ENCODE measurements at places on chromosomes 3 and 15.
A peak's percentile ranks its signal among the peaks of the same experiment; 100 is the strongest.

DNA sequence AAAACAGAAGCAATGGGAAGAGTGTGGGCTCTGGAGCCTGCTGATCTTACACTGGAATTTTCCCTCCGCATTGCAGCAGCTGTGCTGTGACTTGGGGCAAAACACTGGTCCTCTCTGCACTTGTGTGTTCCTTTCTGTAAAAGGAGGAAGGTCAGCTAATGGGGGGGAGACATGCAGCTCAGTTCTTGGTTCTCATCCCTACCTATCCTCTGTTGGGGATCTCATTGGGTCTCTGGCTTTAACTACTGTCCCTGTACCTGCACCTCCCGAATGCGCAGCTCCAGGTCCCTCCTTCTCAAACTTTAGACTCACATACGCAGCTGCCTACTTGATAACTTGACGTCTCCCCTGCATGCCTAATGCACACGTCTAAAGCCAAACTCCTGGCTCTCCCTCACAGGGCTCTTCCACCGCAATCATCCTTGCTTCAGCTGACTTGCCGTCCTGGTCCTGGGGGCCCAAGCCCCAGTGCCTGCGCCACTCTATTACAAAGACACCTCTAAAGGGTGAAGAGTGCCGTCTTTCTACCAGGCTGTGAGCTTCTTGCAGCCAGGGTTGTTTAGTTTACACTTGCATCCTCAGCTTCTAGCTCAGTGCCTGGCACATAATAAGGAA is 5.9 kb upstream of the TMEM44 start:
- no peak for DNase-seq

- no peak for DNase-seq
These were observed 84.1 kb downstream of the ST6GAL1 start for GRCh38 chr3:187014417-187014864.

DNA sequence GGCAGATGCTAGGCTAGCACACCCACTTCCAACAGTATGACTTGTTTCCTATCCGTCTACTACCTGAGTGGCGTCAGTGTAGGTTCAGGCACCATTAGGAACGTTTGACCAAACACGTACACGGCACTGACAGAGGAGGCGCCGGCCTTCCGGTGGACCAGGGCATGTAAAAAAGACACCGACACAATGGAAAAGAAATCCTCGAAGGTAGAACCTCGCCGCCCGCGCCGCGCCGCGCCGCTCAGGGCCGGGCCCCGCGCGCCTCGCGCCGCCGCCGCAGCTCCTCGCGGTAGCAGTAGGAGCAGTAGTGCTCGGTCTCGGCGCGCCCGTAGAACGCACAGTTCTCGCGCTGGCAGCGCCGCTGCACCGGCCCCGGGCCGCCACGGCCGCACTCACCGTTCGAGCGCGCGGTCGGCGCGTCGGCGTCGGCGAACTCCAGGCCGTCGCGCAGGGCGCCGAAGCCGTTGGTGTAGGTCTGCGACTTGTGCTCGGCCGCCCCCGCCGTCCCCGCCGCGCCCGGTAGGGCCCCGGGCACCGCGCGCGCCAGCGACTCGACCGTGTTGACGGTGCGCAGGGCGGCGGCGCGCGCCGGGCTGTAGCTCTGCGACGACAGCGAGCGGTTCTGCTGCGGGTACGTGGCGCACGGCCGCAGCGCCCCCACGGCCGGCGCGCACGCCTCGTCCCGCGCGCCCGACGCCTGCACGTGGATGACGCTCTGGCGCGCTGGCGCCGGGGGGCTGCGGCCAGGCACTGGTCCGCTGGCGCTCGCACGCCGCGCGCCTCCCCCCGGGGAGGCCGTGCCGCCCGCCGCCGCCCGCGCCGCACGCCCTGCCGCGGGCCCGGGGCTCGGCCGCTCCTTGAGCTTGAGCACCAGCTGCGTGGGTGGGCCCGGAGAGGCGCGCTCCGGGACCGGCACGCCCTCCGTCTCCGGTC is 156.7 kb downstream of the KLF13 start:
- DNase-seq = no peak

- DNase-seq = no peak
These were observed 209.3 kb upstream of the UMPS start for GRCh38 chr3:124520970-124521369.

DNA sequence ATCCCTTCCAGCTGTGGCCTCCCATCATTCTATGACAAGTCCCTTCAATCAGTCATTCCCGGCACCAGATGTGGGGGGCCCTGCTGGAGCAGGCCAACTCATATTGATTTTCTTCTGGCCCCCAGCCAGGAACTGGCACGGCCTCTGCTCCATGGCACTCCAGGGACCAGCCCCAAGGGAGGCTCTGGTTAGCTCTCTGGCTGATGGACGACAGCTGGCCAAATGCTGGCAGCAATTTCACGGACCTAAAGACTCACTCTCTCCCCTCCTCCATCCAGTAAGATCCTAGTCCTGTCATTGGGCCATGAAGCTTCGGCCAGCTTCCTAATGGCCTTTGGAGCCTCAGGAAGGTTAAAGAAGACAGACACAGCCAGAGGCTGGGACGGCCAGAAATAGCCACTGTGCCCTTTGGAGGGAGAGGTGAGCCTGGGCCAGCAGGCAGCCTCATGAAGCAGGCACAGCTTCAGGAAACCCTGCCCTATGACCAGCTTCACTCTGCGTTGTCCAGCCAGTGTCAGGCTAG is 131.0 kb downstream of the MEX3B start:
- peak; percentile 97 for DNase-seq

GRCh38 chr15:23912191-23912590 is 225.1 kb upstream of the NDN start:
- DNase-seq = peak; percentile 17

GRCh38 chr3:123070510-123070909 is 3.7 kb downstream of the PDIA5 start:
- no peak for DNase-seq

- no peak for DNase-seq
These were observed 126.7 kb upstream of the NSMCE3 start for GRCh38 chr15:29396176-29396811.

DNA sequence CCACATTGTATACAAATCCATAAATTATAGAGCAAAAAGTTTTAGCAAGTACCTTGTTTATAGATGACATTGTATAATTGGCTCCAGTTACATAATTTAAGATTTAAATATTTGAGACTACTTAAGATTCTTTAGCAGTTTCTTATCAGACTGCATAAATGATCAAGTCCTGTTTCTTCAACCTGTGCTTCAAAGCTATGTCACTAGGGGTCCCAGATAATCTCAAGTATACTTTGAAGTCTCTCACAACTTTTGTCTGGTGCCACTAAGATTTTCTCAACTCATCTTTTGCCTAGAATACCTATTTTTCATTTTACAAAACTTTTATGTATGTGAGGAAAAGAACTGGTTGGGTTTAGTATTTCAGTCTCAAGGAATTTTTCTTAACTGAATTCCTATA is 205.5 kb downstream of the STAG1 start:
- no peak for DNase-seq

- peak; percentile 37 for DNase-seq
These were observed 3.0 kb downstream of the PPM1L start for GRCh38 chr3:160758929-160759577.

- DNase-seq = no peak
These were observed 153.7 kb upstream of the ABI3BP start for GRCh38 chr3:101146946-101147345.

GRCh38 chr3:127730171-127730570 is 57.4 kb downstream of the ABTB1 start:
- no peak for DNase-seq

DNA sequence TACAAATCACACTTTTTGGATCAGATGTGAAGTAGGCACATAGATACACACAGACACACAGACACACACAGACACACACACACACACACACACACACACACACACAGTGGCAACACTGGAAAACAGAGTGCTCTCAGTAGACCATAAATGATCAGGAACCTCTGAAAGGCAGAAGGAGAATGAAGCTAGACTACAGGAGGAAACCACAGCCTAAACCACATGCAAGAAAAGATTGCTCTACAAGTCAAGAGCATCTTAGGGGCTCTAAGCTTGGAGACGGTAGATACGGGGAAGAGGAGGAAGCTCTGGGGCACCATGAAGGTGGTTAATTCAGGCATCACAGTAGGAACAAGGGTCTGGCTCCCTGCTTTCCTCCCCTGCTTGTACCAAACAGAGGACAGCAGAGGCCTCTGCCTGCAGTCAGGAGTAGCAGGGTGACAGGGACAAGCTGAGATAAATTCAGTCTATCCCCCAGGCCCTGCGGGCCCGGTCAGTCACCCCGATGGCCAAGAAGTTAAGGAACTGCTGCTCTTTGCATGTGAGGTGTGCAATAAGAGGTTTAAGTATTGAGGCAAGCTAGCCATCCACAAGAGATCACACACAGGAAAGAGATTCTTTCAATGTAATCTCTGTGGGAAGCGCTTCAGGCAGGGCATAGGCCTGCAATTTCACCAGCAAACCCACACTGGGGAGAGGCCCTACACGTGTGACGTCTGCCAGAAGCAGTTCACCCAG is 23.5 kb upstream of the ARPIN start:
- DNase-seq = no peak

DNA sequence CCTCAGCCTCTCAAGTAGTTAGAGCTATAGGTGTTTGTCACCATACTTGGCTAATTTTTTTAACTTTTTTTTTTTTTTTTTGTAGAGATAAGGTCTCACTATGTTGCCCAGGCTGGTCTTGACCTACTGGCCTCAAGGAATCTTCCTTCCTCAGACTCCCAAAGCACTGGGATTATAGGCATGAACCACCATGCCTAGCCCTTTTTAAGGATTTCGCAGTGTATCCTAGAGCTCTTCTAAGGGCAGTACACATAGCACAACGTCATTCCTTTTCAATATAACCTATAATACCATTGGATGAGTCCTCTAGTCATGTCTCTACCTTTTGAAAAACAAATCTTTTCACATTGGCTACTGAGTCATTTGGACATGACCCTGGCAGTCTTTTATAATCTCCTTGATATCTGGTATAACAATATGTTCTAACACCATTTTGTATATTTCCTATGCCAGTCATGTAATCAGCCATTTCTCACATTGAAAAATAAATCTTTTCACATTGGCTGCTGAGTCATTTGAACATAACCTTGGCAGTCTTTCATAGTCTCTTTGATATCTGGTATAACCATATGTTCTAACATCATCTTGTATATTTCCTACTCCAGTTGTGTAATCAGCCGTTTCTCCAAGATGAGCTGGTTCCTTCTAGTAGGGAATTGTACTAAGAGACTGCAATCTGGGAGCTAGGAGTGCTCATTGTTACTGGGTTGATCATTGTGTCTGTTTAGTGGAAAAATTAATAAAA is 944.7 kb downstream of the MCTP2 start:
- DNase-seq = no peak

GRCh38 chr3:149368201-149368673 is 9.2 kb downstream of the TM4SF1 start:
- no peak for DNase-seq

DNA sequence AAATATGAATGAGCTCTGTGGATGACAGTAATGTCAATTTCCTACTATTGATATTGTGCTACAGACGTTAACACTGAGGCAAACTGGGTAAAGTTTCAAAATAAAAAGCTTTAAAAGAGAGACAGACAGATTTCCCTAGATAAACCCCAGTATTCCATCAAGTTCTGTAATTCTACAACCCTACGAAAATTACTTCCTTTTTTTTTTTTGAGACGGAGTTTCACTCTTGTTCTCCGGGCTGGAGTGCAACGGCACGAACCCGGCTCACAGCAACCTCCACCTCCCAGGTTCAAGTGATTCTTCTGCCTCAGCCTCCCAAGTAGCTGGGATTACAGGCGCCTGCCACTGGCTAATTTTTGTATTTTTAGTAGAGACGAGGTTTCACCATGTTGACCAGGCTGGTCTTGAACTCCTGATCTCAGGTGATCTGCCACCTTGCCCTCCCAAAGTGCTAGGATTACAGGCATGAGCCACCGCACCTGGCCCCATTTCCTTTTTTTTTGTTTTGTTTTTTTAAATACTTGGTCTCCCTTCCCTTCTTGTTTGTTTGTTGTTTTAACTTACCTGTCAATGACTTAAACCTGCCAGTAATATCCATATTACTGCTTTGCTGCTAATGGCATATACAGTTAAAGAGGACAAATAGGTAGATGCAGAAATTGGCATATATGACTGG is 57.2 kb downstream of the CBLB start:
- DNase-seq = no peak

DNA sequence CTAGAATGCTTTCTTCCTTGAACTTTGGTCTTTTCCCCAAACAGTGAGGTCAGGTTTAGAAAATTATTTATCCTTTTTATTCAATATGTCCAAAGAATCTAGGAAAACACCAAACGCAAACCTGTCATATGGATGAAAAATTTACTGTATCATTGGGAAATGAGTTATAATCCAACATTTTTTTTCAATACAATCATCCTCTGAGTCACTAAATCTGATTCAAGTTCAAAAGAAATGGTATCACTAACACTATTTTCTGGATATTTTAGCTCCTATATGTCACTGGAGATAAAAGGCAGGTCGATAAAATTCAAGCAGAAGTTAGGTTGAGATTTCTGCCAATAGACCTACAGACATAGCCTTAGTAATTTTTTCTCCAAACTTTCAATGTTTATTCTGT is 591.6 kb upstream of the AGTR1 start:
- DNase-seq = no peak

GRCh38 chr3:81876826-81877225 is 115.4 kb upstream of the GBE1 start:
- no peak for DNase-seq

- no peak for DNase-seq
These were observed 498 bp downstream of the PDE12 start for GRCh38 chr3:57556459-57557084.

GRCh38 chr15:88838667-88839066 is 35.4 kb downstream of the ACAN start:
- DNase-seq = no peak

DNA sequence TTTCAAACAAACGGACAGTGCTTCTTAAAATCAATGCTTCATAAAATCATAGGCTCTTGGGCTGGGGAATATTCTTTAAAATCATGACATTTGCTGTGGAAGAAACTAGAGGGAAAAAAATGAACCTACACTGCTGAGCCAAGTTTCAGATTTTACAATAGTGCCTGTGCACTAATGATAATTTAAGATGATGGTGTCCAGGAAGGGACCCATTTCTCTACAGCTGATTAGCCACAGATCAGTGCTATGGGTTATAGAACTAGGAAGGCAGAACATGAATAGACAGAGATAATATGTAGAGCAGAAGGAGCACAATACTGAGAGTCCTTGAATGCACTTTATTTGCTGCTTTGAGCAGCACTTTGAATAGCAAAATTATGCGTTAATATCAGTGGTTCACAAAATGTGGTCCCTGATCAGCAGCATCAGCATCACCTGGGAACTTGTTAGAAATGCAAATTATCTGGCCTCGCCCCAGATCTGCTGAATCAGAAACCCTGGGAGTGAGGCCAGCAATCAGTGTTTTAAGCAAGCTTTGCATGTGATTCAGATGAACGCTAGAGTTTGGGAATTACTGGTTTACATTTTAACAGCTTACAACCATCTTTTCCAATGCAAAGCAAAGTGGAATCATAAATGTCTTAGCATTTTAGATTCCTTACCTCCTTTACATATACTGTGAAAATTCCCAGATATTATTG is 135.8 kb upstream of the ANKRD28 start:
- peak; percentile 32 for DNase-seq

DNA sequence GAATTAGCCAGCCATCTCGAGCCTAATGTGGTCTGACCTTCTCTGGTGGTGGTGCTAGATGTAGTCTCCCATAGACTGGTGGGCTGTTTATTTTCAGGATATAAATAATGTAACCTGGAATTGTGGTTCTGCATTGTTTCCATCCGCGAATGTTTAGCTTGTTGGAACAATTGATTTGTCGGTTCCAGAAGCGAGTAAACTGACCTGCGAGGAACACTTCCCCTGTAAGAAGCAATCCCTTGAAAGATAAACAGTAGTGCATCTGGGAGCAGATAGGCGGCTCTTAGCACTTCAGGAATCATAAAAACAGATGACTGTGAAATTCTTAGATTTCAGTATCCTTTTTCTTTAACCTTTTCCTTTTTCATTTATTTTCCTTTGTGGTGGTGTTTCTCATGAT is 157.8 kb downstream of the GHSR start:
- no peak for DNase-seq
